ENCODE measurements at places on chromosomes 6 and 20.

- no peak for DNase-seq
Measured at GRCh38 chr6:139256087-139256486, 35.7 kb downstream of the TXLNB start.

GRCh38 chr20:50930139-50930975 lies 880 bp downstream of the ADNP start:
- DNase-seq, result no peak

- DNase-seq, result no peak
Measured at GRCh38 chr6:113779656-113780055, 77.5 kb upstream of the MARCKS start.

DNA sequence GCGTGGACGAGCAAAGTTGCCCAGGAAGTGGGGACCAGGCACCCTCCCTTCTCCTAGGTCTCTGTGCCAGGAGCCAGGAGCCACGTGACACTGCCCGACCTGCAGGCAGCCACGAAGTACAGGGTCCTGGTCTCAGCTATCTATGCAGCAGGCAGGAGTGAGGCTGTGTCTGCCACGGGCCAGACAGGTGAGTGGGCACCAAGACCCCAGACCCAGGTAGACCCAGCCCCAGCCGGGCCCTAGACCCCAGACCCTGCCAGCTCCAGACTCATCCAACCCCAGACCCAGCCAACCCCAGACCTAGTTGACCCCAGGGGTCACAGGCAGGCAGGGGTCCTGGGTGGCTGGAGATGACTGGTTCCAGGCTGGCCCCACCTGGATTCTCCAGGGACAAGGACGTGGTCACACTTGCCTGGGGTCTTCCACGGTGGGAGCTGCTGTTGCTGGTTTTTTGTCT lies 21.1 kb downstream of the COL20A1 start:
- DNase-seq, result no peak

DNA sequence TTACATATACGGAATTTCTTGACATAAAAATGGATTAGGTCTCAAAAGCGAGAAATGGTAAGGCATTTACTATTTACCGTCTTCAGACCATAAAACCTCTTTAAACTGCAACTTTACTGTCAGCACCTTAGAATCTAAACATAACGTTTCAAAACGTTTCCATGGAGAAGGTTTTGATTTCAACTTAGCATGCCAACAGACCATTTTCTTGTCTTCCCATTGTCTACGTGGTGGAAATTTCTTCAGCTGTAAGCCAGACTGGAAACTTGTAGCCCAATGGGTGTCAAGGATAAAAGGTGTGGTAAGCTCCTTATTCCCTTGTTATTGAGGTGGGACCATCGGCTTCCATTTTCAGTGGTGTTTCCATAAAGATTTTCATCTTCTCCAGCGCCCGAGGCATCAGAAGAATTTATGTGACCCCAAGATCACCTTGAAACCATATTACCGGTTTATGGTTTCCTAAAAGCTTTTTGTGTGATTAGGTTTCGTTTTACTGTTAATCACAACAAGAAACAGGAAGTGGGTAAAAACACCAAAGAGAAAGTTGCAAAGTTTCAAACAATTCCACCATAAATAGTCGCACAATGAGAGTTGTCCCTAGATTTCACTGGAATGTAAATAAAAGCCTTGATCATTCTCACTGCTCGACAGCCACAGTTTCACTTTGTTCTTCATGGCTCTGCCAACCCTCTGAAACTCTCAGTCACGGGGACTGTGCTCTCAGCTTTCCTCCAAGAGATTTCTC lies 63.0 kb upstream of the CD2AP start:
- DNase-seq, result no peak

DNA sequence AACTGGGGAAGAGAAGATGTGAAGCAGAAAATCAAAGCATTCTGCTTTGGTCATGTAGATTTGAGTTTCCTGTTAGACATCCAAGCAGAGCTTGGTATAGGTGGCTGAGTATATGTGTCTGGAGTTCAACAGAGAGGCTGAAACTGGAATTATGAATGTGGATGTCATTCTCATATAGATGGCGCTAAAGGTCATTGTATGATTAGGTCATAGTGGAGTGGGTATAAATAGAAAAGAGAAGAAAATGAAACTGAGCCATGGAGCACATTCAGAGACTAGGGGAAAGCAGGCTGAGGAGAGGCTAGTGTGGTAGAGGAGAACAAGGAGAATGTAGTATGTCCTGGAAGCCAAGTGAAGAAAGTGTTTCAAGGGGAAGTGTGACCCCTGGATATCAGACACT lies 295.6 kb upstream of the PLN start:
- no peak for DNase-seq

GRCh38 chr6:7770601-7771000 lies 44.7 kb downstream of the BMP6 start:
- DNase-seq, result no peak

GRCh38 chr6:35905841-35906498 lies 14.9 kb downstream of the SRPK1 start:
- DNase-seq, result no peak

DNA sequence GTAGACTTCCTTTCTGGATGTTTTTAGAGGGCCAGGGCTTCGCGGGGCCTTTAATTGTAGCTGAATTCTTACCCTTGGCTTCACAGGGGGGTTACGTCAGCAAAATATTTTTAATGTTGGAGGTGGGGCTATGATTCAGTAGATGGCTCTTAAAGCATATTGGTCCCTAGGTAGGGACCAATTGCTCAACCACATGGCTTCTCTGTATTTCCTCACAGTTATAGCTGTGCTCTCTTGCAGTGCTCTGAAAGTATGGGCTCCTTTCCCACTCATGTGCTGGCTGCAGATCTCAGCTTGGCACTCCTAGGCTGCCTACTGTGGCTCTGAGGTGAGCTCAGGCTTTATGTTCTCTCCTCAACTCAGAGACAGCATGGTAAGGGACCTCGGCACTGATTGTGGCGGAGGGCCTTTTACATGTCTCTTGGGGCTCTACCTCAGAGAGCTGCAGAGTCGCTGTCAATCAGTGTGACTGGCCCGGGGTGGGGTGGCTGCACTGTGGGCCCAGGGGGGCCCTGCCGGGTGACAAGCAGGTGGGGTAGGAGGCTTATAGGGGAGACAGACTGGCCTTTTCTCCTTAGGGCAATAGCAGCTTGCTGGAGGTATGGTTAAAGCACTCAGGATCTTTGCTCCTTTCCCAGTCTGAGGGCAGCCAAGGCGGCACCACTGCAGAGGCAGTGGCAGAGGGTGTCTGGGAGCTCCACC lies 318.0 kb downstream of the DOK5 start:
- DNase-seq, result no peak

DNA sequence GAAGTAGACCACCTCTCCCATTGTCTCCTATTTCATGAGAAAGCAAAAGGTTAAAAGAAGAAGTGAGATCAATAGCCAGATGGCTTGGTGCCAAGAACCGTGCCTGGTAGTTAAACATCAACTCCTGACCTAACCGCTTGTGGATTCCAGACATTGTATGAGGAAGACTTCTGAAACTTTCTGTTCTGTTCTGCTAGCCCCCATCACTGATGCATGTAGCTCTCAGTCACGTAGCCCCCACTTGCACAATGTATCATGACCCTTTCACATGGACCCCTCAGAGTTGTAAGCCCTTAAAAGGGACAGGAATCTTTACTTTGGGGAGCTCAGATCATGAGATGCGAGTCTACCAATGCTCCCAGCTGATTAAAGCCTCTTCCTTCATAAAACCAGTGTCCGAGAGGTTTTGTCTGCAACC lies 301.2 kb downstream of the RNGTT start:
- no peak for DNase-seq

DNA sequence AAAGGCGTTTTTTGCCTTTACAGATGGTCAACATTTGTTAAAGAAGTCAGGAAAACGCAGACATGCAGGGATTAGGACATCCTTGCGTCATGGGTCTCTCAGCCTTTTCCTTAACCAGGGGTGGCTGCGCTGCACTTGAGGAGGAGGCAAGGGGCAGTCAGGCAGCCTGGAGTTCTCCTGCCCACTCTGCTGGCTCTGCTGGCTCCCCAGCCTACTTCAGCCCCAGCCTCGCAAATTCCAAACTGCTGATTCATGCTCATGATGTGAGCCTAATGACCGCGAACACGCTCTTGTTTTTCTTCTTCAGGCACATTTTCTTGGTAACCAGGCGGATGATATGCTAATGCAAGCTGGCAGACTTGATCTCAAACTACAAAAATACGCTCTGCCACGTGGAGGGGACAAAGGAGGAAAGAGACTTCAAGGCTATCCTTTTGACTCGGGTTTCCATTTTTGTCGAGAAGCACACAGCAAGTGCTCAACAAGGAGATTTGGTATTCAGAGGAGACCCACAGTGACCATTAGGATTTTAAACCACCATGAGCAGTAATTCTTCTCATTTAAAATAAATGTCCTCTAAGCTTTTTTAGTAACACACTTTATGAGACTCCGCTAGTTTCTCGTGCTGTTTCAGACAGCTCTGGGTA lies 290.3 kb upstream of the STXBP5 start:
- no peak for DNase-seq

- no peak for DNase-seq
Measured at GRCh38 chr6:124970243-124970642, 8.0 kb downstream of the RNF217 start.

- DNase-seq, result no peak
Measured at GRCh38 chr6:105181981-105182515, 2.2 kb upstream of the POPDC3 start.

DNA sequence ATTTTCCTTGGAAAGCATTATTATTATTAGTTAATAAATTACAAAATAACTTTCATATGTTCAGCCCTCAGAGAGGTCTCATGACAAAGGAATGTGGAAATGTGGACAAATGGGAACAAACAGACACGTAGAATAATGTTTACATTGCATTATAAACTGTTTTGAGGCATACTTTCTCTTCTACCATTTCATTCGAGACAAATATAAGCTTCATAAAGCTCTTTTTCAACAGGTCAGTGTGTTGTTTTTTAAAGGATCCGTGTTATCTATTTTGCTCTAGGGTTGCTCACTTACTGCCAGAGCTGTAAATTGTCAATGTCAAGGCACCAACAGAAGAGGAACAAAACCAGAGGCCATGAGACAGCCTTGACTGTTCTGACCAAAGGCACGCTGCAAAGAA lies 256.8 kb downstream of the PHACTR1 start:
- DNase-seq, result no peak

GRCh38 chr6:22732176-22732970 lies 163.0 kb downstream of the HDGFL1 start:
- DNase-seq, result no peak

- DNase-seq, result no peak
Measured at GRCh38 chr6:39646751-39647420, 78.3 kb downstream of the KIF6 start.

GRCh38 chr20:44302026-44302669 lies 8.9 kb downstream of the FITM2 start:
- DNase-seq, result no peak

DNA sequence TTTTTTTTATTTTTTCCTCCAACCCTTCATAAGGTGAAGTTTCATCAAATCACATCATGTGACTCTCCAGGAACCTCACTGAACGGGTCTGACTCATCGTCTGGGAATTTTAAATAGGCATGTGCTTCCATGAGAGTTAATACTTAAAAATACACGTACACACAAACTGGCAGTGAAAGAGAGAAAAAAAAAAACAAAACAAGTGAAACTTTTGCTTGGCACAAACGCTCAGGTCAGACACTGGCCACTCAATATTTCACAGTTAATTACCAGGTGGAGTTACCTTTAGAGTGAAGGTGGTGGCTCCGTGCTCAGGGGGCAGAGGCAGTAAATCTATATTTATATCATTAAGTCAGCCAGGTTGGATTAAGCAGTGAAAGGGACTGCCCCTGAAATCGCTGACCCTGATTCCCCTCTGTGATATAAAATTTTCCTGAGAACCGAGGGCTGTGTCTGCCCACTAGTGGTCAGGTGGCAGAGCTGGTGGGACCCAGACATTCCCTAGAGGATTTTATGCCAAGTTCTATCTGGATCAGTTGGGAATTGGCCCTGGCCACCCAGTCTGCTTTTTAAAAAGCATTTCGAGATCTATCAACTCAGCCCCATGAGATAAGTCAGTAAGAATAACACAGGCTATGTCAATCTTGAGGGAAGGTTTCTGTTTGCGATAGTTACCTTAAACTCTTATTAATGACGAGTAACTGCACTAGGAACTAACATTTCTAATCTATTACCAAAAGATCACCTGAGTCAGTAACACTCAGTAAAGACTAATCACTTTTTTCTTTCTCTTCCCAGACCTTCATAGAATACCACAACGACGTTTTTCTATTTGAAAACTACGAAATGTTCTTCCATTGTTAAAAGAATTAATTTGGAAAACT lies 259.1 kb downstream of the HDGFL1 start:
- DNase-seq, result no peak

DNA sequence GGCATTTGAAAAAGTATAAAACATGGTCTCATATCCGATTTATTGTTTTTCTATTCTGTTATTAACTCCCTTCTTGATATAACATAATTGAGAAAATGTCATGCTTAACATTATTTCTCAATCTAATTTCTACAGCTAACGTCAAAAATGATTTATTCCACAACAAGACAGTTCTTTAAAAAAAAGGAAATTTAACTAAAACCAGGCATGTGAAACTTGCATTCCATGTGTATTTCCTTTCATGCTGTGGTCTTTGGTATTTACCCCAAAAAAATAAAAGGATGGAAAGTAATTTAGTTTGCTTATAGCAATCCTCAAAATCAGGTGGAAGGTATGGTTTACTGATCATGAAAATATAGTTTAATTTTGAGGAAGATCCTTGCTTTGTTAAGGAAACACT lies 142.8 kb downstream of the COL21A1 start:
- DNase-seq, result no peak

- no peak for DNase-seq
Measured at GRCh38 chr6:79335133-79335674, 100.7 kb upstream of the HMGN3 start.

DNA sequence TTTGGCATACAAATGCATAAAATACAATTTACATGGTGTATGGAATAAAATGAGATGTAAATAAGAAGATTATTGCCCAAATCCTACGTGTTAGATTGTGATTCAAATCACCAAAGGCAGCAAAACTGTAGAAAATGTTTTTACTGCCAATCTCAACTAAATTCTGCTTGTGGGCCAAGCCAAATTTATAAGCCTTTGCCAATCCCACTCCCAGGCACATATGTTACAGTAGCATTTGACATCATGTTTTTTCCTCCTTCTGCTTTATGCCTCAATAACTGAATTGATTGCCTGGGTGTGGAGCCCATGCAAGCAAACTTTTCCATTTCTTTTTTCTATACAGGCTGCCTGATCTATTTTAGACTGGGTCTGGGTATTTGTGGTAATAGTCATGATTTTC lies 36.3 kb upstream of the LRRC1 start:
- no peak for DNase-seq

DNA sequence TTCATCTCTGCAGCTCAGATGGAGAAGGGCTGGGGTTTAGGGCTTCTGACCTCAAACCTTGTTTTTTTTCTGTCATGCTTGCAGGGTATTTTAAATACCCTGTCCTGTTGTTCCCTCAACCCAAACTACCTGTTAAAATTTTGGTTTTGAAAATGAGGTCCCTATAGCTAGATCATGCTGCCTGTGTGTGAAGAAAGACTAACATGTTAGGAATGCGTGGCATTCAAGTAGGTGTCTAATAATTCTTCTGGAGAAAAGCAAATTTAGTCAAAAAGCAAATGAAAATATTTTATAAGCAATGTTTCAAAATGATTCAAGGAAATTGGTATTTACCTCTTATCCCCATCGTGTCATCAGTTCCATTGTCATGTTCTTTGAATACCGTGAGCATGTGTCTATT lies 77.2 kb upstream of the C20orf144 start:
- DNase-seq, result no peak

Measured in SIG-M5 (cell line).